ENCODE measurements at places on chromosomes 5 and 9.

GRCh38 chr9:91426123-91426745, 2.6 kb upstream of the NFIL3 start:
- no peak for DNase-seq

- no peak for DNase-seq
These were observed 2.6 kb upstream of the SVEP1 start for GRCh38 chr9:110582156-110582555.

DNA sequence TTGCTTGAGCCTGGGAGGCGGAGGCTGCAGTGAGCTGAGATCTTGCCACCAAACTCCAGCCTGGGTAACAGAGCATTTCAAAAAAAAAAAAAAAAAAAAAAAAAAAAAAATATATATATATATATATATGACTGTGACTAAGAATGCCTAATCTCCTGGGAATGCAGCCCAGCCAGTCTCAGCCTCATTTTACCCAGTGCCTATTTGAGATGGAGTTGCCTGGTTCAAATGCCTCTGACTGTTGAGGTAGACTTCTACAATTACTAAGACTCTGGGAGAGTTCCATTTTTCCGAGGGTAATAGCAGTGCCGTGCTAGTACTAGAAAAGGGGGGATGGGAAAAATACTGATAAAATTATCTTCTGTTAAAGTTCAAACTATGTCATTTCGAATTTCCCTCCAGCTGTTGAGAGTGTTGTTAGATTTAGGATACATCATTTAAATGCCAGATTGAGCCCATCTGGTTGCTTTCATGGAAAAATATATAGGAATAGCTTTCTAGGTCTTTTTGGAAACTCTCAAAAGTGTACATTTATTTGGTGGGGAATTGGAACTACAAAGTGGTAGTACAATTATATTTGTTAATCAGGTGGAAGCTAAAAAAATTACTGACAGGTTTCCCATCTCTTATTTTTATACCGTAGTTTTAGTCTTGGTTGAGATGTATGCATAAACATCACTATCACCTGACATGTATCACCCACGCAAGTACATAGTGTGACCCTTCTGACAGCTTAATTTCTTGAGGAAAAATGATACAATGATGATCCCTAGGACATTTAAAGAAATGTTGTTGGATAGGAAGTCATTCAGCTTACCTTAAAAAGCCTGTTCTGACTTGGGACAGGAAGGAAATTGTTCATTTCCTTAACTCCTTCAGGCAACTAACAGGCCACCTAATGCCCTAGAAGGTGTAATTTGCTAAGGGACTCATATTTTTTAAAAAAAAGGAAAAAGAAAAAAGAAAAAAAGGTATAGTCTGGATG, 214.9 kb downstream of the ADAMTSL1 start:
- no peak for DNase-seq

DNA sequence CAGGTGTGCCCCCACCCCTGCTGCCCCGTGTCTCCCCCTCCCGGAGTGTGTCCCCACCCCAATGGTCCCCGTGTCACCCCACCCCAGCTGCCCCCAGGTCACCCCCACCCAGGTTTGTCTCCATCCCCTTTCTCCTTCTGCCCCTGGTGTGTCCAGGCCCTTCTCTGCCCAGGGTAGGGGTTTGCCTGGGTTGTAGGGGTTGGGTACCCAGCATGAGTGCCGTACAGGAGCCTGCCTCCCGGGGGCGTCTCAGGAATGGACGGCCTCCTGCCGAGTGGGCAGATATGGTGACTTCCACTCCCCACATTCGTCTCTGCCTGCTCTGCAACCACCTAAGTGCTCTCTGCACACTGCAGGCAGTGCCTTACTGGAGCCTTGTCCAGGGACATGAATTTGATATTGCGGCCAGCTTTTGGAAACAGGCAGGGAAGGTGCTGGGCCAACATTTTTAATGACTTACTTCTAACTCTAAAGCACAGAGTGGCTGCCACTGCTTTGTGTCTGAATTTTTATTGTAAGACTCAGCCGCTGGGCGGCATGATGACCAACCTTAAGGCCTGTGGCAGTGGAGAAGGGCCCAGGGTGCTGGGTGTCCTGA, 6.7 kb downstream of the LRRC14B start:
- DNase-seq = no peak

DNA sequence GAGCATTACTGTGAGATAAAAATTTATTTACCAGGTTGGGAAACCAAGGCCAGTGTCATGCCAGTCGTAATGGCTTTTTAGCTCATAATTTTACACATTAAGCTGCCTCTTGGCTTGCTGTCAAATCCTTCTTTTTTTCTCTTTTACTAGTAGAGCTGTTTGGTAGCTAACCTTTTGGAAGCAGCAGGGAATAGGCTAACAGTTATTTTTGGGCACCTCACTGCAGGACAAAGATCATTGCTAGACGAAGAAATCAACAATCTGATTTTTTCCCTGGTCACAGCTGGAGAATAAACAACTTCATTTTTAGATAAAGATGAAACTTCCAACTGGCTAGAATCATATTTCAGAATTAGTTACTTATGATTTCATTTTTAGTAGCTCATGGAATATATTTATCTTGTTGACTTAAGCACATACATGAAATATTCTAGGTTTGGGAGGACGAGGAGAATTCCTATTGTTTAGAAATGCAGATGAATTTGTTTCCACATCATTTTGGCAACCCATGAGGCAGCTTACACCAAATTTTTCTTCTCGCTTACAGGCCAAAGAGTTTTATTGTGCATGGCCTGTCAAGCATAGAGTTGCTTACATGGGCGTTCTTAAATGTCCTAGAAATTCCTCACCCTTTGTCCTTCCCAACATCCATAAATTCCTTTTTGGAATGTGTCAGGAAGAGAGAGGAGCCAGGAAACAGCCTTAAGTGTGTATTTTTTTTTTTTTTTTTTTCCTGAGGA, 19.6 kb downstream of the TNC start:
- DNase-seq = no peak

- DNase-seq = no peak
These were observed 205.3 kb downstream of the SLCO4C1 start for GRCh38 chr5:102090770-102091169.

DNA sequence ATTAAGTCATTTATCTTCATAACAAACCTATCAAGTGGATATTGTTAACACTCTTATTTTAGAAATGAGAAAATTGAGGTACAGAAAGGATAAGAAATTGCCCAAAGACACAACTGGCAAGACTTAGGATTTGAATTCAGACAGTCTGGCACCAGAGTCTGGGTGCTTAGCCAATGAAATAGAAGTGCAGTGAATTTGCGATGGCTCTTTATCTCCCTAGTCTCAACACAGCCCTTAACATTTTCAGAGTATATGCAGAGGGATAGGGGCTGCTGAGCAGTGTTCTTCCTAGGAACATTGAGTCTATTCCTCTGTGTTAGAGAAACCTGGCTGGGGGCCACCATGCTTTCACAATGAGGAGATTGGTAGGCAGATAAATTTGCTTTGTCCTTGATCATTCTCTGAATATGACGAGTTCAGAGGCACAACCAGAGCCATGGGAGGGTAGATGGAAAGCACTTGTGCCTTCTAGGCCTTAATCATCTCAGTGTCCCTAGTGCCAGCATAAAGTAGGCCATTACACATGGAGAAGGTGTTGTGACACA, 6.1 kb upstream of the FSD1L start:
- DNase-seq = no peak

DNA sequence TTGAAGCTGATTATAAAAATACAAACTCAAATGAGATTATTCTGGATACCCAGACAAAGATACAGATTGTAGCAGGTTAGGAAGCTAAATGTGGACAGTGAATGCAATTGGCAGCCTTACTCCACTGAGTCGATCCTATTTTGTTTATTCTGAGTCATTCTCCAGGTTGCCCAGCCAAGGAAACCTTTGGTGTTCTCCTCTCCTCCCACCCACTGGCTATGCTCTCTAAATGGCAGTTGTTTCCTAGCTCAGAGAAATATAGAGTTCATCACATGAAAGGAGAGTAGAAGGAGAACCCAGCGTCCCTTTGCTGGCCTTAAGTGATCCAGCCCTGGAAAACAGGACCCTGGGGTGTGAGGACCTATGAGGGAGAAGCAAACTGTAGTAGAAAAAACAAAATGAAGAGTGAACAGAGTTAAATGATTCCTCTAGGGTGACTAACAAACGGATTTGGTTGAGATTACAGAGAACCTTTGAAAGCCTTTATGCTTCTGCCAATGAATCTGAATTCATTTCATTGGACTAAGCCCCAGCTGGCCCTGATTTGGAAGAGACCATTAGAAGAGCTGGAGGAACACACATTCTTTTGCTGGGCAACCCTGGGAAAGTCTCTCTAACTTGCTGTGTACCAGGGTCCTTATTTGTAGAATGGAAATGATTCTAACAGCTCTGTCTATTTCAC, 95.1 kb downstream of the BRINP1 start:
- DNase-seq = no peak

DNA sequence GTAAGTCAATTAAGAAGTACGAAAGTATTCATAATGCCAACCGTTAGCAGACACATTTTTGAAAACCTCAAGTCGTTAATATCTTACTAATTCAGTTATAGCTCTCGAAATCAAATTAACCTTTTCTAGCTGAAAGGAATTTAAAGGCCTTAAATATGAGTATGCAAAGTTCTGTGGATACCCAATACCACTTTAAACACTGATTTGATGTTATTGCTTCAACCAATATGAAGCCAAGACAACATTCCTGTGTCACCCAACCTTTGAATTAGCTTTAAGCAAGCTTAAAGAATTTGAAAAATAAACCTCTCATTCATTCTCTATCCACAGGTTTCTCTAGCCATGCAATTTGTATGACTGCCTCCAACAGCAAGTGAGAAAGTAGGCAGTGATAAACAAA, 204.5 kb downstream of the MCTP1 start:
- DNase-seq = no peak

GRCh38 chr5:66223637-66224036, 79.5 kb downstream of the SREK1 start:
- DNase-seq = no peak

GRCh38 chr5:77957-78804, 13.8 kb upstream of the PLEKHG4B start:
- peak; percentile 60 for DNase-seq

- no peak for DNase-seq
These were observed 578.9 kb downstream of the CETN3 start for GRCh38 chr5:89830691-89831090.

DNA sequence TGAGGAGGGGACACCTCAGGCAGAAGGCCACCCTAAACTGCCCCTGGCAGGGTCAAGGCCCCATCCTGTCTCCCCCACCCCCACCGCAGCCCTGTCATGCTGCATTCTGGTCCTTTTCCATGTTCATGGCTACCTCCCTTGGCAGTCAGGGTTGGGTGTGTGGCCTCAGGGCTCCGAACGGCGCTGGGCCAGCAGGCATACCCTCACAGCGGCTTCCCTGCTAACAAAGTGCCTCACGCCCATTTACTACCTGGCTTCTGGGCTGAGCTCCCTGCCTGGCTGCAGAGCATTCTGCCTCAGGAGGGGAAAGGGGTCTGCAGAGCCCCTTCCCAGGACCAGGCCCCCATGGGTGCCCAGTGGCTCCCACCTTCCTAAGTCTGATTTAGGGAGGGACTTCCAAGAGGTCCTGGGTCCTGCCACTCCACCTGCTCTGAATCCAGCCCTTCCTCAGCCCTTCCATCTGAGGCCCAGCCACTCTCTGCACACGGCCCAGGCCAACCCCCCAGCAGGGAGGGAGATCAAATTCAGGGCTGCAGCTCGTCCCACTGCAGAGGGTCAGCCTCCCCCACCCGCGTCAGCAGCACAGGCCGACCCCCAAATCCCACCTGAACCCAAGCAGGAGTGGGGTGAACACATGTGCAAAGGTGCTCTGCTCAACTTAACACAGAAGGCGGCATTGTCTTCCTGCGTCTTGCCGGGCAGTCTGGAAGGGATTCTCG, 115.9 kb upstream of the PHYKPL start:
- no peak for DNase-seq

- DNase-seq = no peak
These were observed 29.6 kb downstream of the NOTCH1 start for GRCh38 chr9:136516191-136516654.

GRCh38 chr9:129398101-129398960, 220.3 kb upstream of the IER5L start:
- DNase-seq = no peak

- DNase-seq = no peak
These were observed 235.3 kb downstream of the GABRB2 start for GRCh38 chr5:161311146-161311708.

DNA sequence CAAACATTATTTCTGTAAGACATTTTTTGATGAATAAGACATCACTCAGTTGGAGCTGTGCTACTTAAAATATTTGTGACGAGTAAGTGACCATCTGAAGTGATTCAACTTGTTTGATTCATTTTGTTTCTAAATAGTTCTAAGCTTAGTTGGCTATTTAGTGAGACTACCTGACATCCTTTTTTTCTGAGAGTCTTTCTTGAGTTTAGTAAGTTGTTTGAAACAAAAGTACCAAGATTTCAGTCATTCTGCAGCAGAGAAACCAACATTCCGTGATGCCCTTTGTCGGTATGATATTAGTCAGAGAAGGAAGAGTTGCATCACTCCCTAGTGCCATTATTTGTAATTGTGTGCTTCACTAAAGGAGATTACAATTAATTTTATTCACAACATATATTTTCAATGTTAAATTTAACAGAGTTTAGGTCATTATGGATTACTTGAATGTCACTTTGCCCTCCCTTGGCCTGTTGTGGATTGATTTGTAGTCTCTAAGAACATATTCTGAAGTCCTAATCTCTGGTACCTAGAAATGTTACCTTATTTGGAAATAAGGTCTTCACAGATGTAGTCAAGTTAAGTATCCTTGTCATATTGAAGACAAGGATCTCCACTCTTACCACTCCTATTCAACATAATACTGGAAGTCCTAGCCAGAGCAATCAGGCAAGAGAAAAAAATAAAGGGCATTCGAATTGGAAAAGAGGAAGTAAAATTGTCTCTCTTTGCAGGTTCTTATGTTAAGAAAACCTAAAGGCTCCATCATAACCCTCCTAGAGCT, 212.2 kb downstream of the PCSK1 start:
- peak; percentile 53 for DNase-seq

DNA sequence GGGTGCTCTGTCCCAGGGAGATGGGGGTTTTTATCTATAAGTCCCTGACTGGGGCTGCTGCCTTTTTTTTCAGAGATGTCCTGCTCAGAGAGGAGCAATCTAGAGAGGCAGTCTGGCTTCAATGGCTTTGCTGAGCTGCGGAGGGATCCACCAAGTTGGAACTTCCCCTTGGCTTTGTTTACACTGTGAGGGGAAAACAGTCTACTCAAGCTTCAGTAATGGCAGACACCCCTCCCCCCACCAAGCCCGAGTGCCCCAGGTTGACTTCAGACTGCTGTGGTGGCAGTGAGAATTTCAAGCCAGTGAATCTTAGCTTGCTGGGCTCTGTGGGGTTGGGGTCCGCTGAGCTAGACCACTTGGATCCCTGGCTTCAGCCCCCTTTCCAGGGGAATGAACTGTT, 375.8 kb downstream of the RAB3C start:
- no peak for DNase-seq
